ENCODE measurements at places on chromosomes 12 and 14.

- DNase-seq, result no peak
Observed at GRCh38 chr12:103933237-103933636, 3.0 kb downstream of the HSP90B1 start.

DNA sequence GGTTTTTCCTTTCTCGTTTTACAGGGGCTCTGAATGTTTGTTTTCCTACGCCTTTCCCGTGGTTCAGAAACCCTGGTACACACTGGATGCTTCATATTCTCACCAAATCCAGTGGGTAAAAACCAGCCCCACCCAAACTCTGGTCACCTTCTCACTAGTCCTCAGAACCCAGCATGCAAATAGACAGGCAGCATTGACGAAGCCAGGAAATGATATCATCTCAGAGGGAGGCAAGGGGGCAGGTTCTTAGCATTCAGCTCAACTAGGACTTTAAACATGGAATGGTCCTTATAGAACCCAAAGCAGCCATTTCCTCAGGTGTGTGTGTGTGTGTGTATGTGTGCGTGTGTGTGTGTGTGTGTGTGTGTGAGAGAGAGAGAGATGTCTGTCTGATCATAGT is 142.0 kb downstream of the KCNK10 start:
- no peak for DNase-seq

GRCh38 chr14:102568115-102568614 is 24.3 kb upstream of the RCOR1 start:
- DNase-seq, result peak; percentile 34

GRCh38 chr14:72742118-72742837 is 151.6 kb downstream of the DPF3 start:
- DNase-seq, result no peak

DNA sequence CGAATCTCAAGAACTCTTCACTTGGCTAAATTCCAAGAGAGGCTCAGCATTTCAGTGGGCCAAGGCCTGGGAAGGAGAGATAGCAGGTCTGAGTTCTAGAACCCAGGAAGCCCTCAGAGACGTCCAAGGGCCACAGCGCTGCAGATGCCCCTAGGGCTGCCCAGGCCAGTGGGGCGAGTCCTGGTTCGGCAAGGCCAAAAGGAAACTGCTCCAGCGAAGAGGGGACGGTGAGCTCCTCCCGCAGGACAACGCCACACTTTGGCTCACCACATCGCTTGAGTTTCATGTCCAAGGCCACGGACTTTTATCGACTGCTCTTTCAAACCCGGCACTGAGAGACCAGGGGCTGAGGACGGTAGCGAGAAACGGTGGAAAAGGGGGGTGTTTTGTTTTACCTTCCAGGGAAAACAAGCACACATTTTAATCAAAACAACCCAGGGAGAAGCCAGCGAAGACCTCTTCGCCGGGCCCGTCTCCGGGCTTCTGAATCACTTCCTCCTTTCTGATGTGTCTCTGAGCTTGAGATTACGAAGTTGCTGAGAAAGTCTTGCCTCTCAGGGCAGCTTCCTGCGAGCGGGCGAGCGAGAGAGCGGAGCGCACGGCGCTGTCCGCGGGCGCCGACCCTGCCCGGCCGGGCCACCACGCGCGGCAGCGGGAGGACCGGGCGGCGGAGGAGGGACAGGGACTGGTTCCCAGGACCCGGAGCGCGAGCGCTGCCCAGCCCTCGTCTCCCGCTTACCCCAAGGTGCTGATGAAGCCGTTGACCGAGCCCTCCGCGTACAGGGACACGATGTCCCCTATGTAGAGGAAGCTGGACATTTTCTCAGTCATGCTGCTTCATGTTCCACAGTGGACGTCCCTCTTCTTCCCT is 808 bp downstream of the ITPR2 start:
- DNase-seq, result peak; percentile 57

DNA sequence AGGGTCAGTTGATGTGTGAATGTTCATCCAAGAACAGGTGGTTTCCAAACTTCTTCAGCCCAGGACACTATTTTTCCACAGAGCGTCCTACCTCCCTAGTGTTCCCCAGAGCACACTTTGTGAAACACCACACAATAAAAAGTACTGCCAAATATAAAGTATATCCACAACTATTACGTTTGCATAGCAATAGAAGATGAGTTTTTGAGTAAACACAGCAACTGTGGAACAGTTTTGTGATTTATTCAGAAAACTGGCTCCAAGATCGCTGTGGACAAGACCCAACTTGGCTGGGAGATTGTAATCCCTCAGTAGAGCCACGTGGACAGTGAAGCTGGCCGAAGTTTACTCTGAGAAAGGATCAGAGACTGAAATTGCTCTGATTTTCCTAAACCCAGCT is 14.5 kb upstream of the MAP1LC3B2 start:
- no peak for DNase-seq

DNA sequence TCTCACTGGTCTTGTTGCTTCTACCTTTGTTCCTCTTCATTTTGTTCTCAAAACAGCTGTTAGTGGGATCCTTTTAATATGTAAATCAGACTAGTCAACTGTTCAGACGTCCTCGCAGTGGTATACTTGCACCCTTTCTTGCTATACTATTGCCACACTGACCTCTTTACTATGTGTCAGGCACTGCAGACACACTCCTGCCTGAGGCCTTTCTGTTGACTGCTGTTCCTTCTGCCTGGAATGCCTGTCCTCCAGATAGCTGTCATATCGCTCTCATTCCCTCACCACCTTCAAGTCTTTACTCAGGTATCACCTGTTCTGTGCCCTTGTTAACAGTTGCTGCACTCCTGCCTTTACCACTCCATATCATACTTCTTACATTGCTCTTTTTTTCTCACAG is 90.0 kb upstream of the TMEM263 start:
- DNase-seq, result no peak

- no peak for DNase-seq
Observed at GRCh38 chr14:104423701-104424405, 155.7 kb upstream of the C14orf180 start.

GRCh38 chr14:76574416-76575095 is 186.7 kb upstream of the VASH1 start:
- no peak for DNase-seq

- no peak for DNase-seq
Observed at GRCh38 chr12:56118688-56119357, 757 bp downstream of the ZC3H10 start.

- no peak for DNase-seq
Observed at GRCh38 chr12:92065639-92066038, 80.0 kb downstream of the BTG1 start.

DNA sequence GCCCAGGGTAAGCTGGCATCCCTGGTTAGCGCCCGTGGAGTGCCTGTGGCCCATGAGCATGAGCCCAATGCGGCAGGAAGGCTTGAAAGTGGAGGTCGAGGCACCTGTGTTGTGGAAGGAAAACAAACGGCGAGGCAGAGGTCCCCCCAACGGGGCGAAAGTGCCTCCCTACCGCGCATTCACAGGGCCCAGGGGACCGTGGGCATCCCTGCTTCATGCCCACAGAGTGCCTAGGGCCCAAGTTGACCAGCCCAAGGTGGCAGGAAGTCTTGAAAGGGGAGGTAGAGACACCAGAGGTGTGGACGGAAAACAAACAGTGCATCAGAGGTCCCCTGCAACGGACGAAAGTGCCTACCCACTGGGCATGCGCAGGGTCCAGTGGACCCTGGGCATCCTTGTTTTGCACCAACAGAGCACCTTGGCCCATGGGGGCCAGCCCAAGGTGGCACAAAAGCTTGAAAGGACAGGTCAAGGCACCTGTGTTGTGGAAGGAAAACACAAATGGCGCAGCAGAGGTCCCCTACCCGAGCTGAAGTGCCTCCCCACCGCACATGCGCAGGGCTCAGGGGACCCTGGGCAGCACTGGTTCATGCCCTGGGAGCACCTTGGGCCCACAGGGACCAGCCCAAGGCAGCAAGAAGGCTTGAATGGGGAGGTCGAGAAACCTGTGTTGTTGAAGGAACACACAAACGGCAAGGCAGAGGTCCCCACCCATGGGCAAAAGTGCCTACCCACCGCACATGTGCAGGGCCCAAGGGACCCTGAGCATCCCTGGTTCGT is 377.5 kb downstream of the ALG10 start:
- DNase-seq, result no peak

GRCh38 chr12:80938397-80938796 is 663 bp upstream of the LIN7A start:
- DNase-seq, result no peak

GRCh38 chr14:104096751-104097700 is 11.5 kb downstream of the ASPG start:
- DNase-seq, result no peak

DNA sequence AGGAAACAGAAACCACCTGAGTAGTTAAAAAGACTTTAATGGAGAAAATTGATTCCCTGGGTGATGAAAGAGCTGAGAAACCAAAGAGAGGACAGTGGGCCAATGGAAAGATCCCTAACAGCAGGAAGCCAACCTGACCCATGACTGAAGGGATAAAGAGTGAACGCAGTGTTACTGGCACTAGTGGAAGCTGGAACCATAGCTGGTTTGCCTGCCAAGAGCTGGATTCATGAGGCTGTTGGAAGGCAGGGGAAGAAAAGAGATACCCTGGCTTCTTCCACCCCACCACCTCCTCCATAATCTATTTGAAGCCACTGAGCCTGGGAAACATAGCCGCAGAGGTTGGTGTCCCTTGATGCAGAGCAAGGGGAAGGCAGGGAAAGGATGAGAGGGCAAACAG is 125.5 kb upstream of the PRKD1 start:
- no peak for DNase-seq

DNA sequence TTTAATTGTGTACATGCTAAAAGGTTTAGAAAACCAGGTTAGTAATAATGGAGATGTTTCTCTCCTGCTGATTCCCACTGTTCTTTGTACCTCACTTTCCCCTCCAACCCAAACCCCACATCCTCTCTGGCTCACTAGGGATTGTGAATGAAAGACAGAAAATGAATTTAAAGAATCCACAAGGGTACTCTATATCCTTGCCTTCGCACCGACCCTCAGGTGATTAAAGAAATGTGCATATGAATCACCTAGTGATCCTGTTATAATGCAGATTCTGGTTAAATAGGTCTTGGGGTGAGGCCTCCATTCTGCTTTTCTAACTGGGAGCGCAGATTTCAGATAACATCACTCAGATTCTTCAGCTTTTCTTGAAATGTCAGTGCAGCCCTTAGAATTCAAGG is 84.3 kb upstream of the OTX2 start:
- DNase-seq, result no peak

GRCh38 chr14:61472011-61472672 is 150.8 kb downstream of the PRKCH start:
- peak; percentile 27 for DNase-seq

- no peak for DNase-seq
Observed at GRCh38 chr14:92880851-92881250, 42.1 kb upstream of the CHGA start.

GRCh38 chr14:103697206-103697602 is 18.0 kb downstream of the XRCC3 start:
- no peak for DNase-seq

- no peak for DNase-seq
Observed at GRCh38 chr14:58721723-58722122, 84.0 kb downstream of the DACT1 start.

- DNase-seq, result peak; percentile 36
Observed at GRCh38 chr12:50246873-50247612, 36.3 kb downstream of the LIMA1 start.

GRCh38 chr12:113812411-113813228 is 153.5 kb downstream of the RBM19 start:
- DNase-seq, result no peak

DNA sequence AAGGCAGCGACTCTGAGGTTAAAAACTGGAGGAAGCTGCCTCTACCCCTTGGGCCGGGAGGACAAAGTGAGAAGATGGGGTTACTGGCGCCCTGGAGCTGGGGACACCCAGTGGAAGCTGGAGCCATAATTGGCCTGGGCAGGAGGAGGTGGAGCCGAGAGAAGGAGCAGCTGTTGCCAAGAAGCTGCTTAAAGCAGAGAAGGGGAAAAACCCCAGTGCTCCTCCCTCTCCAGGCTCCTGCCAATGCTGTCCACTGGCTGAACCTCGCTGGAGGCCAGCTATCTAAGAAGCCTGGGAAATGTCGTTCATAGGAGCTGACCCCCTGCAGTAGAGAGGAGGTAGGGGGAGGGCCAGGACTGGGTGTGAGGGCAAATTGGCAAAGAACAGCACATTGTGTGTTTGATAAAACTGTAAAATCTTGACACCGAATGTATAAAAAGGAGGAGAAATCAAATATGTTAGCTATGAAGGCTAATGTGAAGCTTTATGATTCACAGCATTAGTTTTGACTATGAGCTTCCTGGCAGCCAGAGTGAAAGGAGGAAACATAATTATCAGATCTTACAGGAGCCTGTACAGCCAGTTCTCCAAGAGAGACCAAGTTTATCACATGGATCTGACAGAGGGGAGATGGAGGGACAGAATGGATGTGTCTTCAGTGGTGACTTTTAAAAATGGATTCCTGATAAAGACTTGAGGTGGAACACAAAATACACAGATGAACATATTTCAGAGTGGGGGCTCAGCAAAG is 9.5 kb downstream of the HHIPL1 start:
- no peak for DNase-seq

- no peak for DNase-seq
Observed at GRCh38 chr12:113059071-113059595, 2.6 kb downstream of the DTX1 start.

DNA sequence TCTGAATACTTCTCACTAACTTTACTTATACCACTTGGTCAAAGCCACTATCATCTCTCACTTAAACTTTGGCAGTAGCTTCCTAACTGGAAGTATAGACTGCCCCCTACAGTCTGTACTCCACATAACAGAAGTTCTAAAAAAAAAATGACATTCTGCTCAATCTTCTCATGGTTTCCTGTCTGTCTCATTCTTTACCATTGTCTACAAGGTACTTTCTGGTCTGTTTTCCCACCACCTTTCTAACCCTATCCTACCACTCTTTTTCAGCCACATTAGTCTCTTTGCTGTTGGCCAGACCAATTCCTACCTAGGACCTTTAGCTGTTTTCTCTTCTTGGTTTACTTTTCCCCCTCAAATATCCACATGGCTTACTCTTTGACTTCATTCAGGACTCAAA is 14.7 kb downstream of the CPSF6 start:
- DNase-seq, result no peak

DNA sequence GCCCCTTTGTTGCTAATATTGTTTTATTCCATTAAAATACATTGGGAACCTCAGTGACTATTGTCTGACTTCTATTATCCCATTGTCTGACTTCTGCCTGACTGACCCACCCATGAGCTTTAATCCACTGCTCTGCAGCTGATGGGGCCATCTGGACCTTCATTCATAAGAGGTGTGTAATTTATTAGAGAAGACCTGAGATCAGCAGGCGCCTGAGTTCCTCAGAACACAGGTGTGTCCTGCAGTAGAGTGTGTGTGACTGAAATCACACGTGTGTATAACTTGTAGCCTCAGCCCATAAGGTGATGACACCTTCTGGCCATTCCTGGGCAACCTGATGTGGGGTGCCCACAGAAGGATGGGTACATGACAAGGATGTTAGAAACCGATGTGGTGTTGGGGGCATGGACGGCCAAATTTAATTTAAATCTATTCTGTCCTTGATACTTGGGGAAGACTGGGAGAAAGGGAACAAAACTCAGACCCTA is 821.0 kb downstream of the TMEM121 start:
- DNase-seq, result no peak

GRCh38 chr12:108295641-108296040 is 43.5 kb downstream of the CMKLR1 start:
- no peak for DNase-seq
